ENCODE measurements at places on chromosomes 2 and 18. TPM values are rescaled to one million over a fixed set of nuclear protein-coding genes. Genes with fewer than 3 reads are reported as not detected.

GRCh38 chr18:40371673-40372072 is 1583.4 kb upstream of the PIK3C3 start:
- H3K27ac ChIP-seq = no peak overlapping the region
- no peak overlapping the region for H3K4me3 ChIP-seq
- DNase-seq = no peak
- no peaks in the 10 kb centered on the region for H3K27me3 ChIP-seq
- no peaks in the 10 kb centered on the region for H3K36me3 ChIP-seq

- peaks cover 8% of the 10 kb centered on the region for H3K4me1 ChIP-seq
- H3K27me3 ChIP-seq = no peaks in the 10 kb centered on the region
- no peak for DNase-seq
- H3K4me3 ChIP-seq = no peak overlapping the region
- H3K36me3 ChIP-seq = no peaks in the 10 kb centered on the region
- H3K27ac ChIP-seq = no peak overlapping the region
Measured at GRCh38 chr18:12059334-12060181, 34.1 kb upstream of the ANKRD62 start.

GRCh38 chr2:45406621-45407020 is 204.4 kb downstream of the SRBD1 start:
- no peaks in the 10 kb centered on the region for H3K4me1 ChIP-seq
- no peak for DNase-seq
- H3K36me3 ChIP-seq = peaks cover 4% of the 10 kb centered on the region
- no peak overlapping the region for H3K4me3 ChIP-seq

DNA sequence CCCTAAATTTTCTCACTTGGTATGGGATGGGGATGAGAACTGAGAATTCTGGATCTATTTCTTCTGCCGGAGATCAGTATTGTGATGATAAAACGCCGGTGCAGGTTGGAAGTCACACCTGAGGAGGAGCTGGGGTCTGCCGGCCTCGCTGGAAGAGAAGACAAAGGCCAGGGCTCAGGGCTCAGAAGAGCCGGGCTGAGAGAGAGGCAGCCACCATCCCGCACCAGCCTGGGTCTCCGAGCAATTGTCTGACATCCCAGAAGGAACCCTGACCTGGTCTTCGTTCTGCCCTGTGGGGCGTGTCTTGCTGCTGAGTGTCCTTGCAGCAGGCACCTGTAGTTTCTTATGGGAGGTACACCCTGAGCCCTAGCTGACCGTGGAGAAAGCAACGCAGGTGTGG is 31.4 kb upstream of the SALL3 start:
- no peak overlapping the region for H3K4me3 ChIP-seq
- H3K27me3 ChIP-seq = peaks cover 4% of the 10 kb centered on the region
- no peak overlapping the region for H3K27ac ChIP-seq
- H3K36me3 ChIP-seq = no peaks in the 10 kb centered on the region
- no peaks in the 10 kb centered on the region for H3K4me1 ChIP-seq

DNA sequence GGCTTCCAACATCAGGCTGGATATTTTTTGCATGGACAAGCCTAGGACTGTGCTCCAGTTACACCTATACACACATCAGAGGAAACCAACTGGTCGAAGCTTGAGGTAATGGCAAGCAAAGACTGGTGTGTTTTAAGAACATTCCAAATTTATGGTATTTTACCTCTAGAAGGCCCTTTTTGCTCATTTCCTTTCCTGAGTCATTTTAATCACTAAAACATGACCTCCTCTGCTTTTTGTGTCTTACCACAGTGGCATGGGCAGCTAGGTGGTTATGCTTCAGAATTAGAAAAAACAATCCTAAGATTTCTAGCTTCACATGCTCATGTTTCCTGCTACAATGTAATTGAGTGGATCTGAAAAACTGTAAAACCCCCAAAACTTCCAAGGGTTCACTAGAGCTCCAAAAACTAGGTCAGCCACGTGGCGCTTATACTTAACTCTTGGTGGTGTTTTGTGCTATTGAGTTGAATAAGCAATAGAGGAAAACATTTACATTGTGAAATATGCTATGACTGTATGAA is 30.6 kb upstream of the CHRNA1 start:
- H3K4me1 ChIP-seq = peaks cover 40% of the 10 kb centered on the region
- no peak for DNase-seq
- no peaks in the 10 kb centered on the region for H3K27me3 ChIP-seq
- no peaks in the 10 kb centered on the region for H3K36me3 ChIP-seq

Gene CTAGE1
- total RNA-seq = 0.12 TPM
